ENCODE measurements at places on chromosomes 13 and 19. TPM values are rescaled to one million over a fixed set of nuclear protein-coding genes. Genes with fewer than 3 reads are reported as not detected.

- no peak for DNase-seq
These were observed 39.3 kb upstream of the RGCC start for GRCh38 chr13:41418027-41418426.

KLHL1 gene
- not detected for total RNA-seq

PCP2 gene
- total RNA-seq, result 2.1 TPM

- no peak for DNase-seq
These were observed 8.8 kb downstream of the SNRPD2 start for GRCh38 chr19:45682908-45683307.

- DNase-seq, result no peak
These were observed 12.2 kb downstream of the ERICH6B start for GRCh38 chr13:45603338-45603737.

DNA sequence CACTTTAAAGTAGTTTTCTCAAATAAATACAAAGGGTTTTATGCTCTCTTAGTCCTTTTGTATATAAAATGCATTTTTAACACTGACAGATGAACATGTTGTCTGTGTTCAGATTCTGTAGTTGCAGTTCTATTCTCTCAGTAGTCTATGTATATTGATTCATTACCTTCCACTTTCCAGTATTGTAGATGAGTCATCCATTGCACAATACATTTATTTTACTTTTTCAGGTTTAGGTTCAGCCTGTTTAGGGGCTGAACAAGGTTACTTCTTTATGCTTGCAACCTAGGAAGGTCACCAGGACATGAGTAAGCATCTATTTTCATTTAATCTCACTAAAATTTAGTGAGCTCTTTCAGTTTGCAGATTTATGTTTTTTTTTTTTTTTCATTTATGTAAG is 173.6 kb downstream of the NALCN start:
- DNase-seq, result no peak

GRCh38 chr13:23456437-23457210 is 23.1 kb upstream of the SACS start:
- no peak for DNase-seq

- DNase-seq, result no peak
These were observed 32.3 kb downstream of the COL4A1 start for GRCh38 chr13:110274687-110275086.

SPIB gene
- 101 TPM for total RNA-seq

JAK3 gene
- 24.4 TPM for total RNA-seq

DNA sequence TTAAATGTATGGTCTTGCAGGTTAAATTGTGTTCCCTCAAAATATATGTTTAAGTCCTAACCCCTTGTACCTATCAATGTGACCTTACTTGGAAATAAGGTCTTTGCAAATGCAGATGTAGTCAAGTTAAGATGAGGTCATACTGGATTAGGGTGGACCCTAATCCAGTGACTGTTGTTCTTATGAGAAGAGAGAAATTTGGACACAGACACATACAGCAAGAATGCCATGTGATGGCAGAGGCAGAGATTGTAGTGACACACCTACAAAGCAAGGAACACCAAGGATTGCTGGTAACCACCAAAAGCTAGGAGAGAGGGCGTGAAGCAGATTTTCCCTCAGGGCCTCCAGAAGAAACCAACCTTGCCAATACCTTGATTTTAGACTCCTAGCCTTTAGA is 50.2 kb downstream of the LACC1 start:
- DNase-seq, result no peak

DNA sequence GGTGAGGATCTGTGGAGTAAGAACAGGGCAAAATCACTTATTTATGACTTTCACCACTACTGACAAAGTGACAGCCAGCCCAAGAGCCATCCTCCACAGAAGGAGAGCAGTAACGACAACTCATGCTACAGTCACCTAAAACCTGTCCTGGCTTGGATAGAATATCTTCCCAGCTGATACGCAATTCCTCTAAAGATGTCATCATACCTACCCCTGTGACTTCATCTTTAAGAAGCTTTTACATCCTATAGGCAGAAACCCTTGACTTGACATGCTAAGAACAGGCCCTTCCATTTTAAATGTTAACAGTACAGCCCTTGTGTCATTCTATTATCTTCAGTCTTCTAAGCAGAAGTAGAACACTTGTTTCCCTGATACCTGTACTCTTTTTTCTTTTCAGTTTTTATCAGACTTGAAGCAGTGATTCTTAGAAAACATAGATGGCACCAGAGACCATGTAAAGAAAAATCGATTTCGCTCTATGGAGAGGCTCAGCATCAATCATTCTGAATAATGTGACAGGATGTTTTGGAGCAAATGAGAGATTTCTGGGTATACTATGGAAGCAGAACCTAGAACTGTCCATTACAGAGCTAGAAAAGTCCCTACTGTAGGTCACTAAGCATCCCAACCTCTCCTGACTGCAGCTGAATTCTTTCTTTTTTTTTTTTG is 20.1 kb downstream of the STOML3 start:
- no peak for DNase-seq

- DNase-seq, result no peak
These were observed 52.1 kb downstream of the KDM4B start for GRCh38 chr19:5021046-5021445.

SPC24 gene
- 133 TPM for total RNA-seq

GRCh38 chr19:11067356-11068113 is 21.7 kb upstream of the LDLR start:
- DNase-seq, result no peak
